ENCODE measurements at places on chromosomes 13 and 19.

GRCh38 chr19:17302391-17303166, 646 bp downstream of the ABHD8 start:
- DNase-seq = no peak

GRCh38 chr13:60351326-60351725, 45.7 kb upstream of the TDRD3 start:
- DNase-seq = no peak

GRCh38 chr19:34590228-34590627, 86.7 kb downstream of the SCGB2B2 start:
- DNase-seq = no peak

- DNase-seq = no peak
Measured at GRCh38 chr13:45728759-45729158, 26.6 kb downstream of the CBY2 start.

- DNase-seq = no peak
Measured at GRCh38 chr19:39839678-39840327, 5.8 kb upstream of the DYRK1B start.

Data from hindlimb muscle (tissue), 1 donor.